ENCODE measurements at places on chromosomes 7 and 10. TPM values are rescaled to one million over a fixed set of nuclear protein-coding genes. Genes with fewer than 3 reads are reported as not detected.

Gene GSTO2
- 13.5 TPM for total RNA-seq

Gene ATOH7
- not detected for total RNA-seq

Gene ZMIZ2
- 103 TPM for total RNA-seq

Gene SLC25A28
- 31.1 TPM for total RNA-seq

Gene CLEC2L
- not detected for total RNA-seq

Gene OR6V1
- total RNA-seq, result not detected

Gene COL26A1
- total RNA-seq, result 4.7 TPM

Gene EPO
- not detected for total RNA-seq

Gene NKX1-2
- total RNA-seq, result 0.06 TPM

Gene COL28A1
- 4.2 TPM for total RNA-seq

Gene UTF1
- total RNA-seq, result not detected

Gene C7orf57
- total RNA-seq, result 14.5 TPM

Gene OR2A12
- not detected for total RNA-seq

Gene RALA
- total RNA-seq, result 31.2 TPM

Gene SERPINE1
- total RNA-seq, result 55.4 TPM

Gene ACBD7
- total RNA-seq, result 1.9 TPM

Gene TUBB8
- total RNA-seq, result 0.15 TPM

Gene SH2D4B
- 0.28 TPM for total RNA-seq

Gene FAM25A
- not detected for total RNA-seq

Gene SPDYE11
- 0.11 TPM for total RNA-seq

Gene TMEM176A
- 18.3 TPM for total RNA-seq

Gene CDC14C
- total RNA-seq, result not detected

Gene PTPN20
- 2.5 TPM for total RNA-seq

Gene SYT15B
- total RNA-seq, result 39.0 TPM

Gene C10orf95
- total RNA-seq, result 20.4 TPM

Gene CDK13
- 124 TPM for total RNA-seq

Gene KIAA1549
- 5.8 TPM for total RNA-seq

Gene RADIL
- total RNA-seq, result 9.3 TPM

Gene RAMP3
- 47.3 TPM for total RNA-seq

Gene GFRA1
- 2.1 TPM for total RNA-seq

Gene MARCHF5
- 25.1 TPM for total RNA-seq

Gene UBE3C
- total RNA-seq, result 57.3 TPM

Gene PRSS37
- not detected for total RNA-seq

Gene ZNF107
- total RNA-seq, result 9.0 TPM

Gene AQP1
- total RNA-seq, result 655 TPM

Gene STEAP1
- 10.6 TPM for total RNA-seq

Gene PDE1C
- total RNA-seq, result 14.3 TPM

Gene CCDC3
- total RNA-seq, result 10.2 TPM

Gene BICC1
- 43.1 TPM for total RNA-seq

Gene PNLIP
- total RNA-seq, result not detected

Gene PNLIPRP1
- not detected for total RNA-seq

Gene TMEM196
- total RNA-seq, result not detected

Gene CLIP2
- total RNA-seq, result 27.0 TPM

Gene C10orf90
- not detected for total RNA-seq

Gene NEUROG3
- total RNA-seq, result not detected

Gene ANKRD61
- total RNA-seq, result not detected

Gene GARIN1A
- 1.6 TPM for total RNA-seq

Measured in lung (tissue), 17 donors.